ENCODE measurements at places on chromosomes 6 and 20.
A peak's percentile ranks its signal among the peaks of the same experiment; 100 is the strongest.

DNA sequence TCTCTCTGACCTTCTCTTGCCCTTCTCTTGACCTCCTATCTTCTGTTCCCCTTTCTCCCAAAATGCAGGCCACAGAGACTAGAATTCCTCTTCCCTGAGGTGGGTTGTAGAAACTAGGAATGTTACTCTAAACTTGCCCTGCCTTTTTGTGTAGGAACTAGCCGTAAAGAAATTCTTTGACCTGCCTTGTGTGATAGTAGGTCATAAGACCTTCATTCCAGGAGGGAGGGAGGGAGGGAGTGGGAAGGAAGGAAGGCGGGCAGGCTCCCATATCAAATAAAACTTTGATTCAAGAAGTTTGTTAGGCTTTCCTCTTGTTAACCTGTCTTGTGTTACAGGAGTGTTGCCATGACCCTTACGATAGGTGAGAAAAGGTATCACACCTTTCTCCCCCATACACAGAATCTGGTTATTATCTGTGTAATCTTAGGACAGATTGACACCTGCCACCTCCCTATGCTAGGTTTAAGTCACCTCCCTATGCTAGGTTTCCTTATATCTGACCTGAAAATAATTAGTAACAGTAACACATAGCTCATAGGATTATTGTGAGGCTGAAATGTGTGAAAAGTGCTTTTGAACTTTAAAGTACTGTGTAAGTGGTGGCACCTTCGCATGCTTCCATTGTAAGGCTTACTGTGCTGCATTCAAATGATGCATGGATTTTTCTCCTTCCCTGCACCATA, 32.6 kb upstream of the FUCA2 start:
- no peak for DNase-seq

- DNase-seq = no peak
Measured at GRCh38 chr20:22106308-22106938, 401.0 kb downstream of the PAX1 start.

DNA sequence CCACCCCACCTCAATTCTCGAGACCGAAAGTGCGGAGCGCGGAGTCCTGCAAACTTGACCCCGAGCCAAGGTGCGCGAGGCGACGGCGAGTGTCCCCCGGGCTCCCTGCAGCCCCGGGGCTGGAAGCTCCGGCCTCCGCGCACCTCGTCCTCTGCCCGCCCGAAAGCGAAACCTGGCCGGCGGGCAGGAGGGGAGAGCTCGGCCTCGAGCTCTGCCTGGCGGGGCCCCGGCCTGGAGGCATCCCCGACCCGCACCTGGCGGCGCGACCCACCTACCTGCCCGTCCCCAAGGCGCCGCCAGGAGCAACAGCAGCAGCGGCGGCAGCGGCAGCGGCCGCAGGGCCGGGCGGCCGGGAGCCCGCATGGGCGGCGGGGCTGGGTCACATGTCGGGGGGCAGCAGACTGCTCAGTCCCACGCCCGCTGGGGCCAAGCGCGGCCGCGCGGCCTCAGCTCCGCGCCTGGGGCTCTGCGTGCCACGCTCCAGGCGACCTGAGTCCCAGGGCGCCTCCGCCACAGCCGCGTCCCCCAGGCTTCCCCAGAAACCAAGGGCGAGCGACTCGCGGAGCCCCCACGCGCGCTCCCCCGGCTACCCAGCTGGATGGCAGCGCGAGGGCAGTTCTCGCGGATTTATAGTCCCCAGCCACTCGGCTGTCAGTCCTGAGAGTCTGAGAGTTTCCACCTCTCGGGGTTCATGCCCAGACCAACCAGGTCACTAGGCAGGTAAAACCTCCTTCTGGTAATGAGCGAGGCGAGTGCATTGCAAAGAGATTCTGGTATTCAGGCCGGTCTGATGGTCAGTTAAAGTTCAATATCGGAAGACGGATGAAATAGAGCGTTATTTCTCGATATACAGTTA, at the start of gene IL20RA:
TSS of gene IL20RA (minus strand) at position 600 of the 856 bp plus-strand sequence. CDS start at position 363, 237 bp downstream.
- DNase-seq = peak; percentile 19

- no peak for DNase-seq
Measured at GRCh38 chr6:168377856-168378832, 58.6 kb upstream of the DACT2 start.

DNA sequence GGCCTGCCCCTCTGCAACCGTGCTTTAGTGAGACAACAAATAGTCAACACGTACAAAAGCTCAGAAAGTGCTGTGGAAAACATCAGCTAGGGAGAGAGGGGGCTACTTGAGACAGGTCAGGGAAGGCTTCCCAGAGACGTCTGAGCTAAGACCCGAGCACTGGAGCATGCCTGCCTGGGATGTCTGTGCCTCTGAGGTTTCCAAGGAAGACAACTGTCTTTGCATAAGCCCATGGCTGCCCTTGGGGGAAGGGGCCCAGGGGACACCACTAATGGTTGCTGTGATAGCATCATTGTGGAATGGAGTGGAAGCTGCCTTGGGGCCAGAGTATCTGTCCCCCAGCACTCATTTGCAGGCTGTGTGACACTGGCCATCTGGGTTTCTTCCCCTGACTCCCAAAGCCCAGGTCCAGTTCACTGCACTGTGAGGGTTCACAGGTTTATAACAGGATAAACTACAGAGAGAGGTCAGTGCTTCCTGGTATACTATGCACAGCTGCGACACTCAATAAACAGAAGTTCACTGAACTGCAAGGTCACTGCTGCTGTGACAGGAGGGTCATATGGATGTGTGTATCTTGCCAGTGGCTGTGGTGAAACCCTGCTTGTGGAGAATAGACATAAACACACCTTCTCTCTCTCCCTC, 1.5 kb upstream of the ARFGEF2 start:
- DNase-seq = no peak

DNA sequence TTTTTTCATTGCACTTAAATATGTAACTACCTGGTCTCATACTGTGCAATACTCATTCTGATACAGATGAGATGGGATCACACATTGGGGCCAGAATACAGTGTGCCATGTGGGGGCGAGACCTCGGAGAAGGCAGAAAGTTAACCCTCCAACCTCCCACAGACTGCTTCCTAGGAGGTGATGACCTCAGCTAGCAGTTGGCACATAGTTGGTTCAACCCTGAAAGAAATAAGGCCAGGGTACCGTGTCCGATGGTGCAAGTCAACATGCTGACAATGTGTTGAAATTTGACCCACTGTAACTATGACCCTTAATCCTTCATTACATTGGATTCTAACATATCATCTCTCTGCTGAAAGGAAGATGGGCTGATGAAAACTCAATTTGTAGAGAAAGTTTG, 61.9 kb downstream of the GJA10 start:
- no peak for DNase-seq

GRCh38 chr6:79373246-79373645, 138.8 kb upstream of the HMGN3 start:
- no peak for DNase-seq

GRCh38 chr6:142808405-142809061, 136.4 kb downstream of the HIVEP2 start:
- no peak for DNase-seq

All from hypothalamus (tissue), 51 donors.